ENCODE measurements at places on chromosomes 7 and 10.

- no peak for DNase-seq
These were observed 17.6 kb downstream of the PTN start for GRCh38 chr7:137325927-137326326.

DNA sequence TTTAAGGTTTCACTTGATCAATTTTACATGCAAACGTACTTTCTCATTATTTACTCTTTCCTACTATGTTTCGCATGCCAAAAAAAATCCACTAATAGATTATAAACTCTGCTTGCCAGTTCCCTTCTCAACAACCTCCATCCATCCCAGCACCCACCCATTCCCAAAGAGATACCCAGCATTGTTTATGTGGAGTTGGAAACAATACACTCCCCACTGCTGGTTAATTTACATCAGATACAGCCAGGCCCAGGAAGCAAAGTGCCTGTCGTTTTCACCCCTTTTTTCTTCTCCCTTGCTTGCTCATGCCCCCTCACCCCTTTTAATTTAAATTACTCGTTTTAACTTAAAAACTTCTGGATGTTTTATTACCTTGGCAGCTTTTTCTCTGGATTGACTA, 59.9 kb downstream of the HIBADH start:
- no peak for DNase-seq

- no peak for DNase-seq
These were observed 112.3 kb upstream of the FZD1 start for GRCh38 chr7:91151916-91152315.

DNA sequence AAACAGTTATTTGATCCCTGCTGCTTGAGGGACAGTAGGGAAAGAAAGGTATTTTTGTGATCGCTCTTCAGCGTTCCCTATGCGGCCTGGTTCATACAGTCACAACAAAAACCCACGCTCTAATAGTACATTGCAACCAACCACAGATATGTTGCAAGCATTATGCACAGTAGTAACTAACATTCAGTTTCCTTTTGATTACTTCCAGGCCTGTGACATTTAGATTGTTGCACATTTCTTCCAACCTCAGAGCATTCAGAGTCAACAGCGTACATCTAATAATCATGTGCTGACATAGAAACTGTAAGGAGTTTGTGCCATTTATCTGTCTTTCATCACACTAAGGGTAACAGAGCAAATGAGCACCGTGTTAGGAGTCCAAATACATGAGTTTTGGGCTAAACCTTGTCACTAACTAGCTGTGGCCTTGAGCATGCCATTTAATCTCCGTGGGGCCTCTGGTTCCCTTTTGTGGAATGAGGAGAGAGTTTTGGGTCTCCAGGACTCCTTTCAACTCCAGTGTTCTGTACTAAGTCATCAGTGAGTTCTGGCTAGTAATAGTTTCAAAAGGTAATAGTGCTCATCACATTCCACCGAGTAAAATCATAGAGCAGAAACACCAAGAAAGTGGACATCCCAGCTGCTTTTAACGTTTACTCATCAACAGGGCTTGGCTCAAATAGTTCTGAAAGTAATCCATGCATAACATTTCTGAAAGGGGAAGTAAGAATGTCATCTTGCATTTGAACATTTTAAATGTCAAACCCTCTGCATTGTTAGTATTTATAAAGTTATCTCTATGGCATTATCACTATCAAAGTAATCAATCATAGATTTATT, 99.0 kb upstream of the FZD1 start:
- no peak for DNase-seq

GRCh38 chr10:82319074-82319473, 444.1 kb downstream of the NRG3 start:
- no peak for DNase-seq

GRCh38 chr10:6221192-6221940, 18.6 kb downstream of the PFKFB3 start:
- DNase-seq, result no peak

- no peak for DNase-seq
These were observed 816 bp upstream of the SDK1 start for GRCh38 chr7:3300221-3300650.

- DNase-seq, result no peak
These were observed 55.3 kb downstream of the RASGEF1A start for GRCh38 chr10:43211431-43212042.

GRCh38 chr7:123715198-123715597, 33.6 kb downstream of the WASL start:
- no peak for DNase-seq

DNA sequence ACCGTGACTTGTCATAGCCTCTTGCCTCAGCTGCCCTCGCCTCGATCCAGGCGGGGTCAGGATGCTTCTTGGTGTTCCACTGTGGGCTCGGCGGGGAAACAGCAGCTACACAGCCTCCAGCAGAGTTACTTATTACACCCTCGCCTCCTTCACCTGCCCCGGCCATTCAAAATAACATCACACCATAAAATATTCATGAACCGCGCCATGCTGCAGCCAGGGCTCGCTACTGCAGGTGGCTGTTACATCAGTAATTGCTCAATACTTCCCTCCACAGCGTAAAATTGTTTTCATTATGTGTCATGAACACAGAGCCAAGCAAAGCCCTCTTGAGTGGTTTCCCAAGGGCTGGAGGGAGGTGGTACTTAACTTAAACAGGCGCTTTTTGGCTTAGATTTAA, 241.5 kb upstream of the SP8 start:
- DNase-seq, result peak; percentile 19

DNA sequence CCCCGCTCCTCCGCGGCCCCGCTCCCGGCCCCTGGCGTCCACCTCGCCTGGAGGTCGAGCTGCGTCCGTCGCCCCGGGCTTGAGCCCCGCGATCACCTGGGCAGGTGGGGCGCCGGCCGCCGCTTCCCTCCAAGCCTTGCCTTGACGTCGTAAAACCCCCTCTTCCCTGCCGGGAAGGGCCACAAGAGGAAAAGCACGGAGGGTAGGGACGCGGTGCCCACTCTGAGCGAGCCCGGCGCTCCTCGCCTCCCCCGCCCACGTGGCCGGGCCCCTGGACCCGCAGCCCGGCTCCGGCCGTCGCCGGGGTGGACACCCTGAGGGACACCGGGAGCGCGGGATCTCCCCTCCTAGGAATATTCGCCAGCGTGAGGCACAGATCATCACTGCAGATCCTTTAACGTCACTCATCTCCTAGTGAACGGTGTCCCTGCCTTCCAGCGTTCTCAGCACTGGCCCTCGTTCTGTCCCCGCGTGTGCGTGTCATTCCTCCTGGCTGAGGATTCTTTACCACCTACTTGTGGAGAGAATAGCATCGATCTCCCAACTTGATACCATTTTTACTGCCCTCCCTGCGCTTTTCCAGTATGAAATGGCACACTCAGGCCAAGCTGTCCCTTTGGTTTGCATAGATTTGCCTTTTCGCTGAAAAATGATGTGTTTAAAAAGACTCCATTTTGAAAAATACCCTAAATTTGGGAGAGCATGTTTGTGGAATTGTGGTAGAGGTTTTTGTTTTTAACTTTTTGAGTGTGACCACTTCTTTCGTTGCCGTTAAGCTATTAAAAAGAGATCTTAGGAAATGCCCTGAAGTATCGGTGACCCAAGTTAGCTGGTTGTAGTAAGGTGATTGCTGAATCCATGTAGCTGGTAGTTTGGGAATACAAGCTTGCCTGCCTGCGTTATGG, 649 bp downstream of the ACTR3B start:
- peak; percentile 32 for DNase-seq

DNA sequence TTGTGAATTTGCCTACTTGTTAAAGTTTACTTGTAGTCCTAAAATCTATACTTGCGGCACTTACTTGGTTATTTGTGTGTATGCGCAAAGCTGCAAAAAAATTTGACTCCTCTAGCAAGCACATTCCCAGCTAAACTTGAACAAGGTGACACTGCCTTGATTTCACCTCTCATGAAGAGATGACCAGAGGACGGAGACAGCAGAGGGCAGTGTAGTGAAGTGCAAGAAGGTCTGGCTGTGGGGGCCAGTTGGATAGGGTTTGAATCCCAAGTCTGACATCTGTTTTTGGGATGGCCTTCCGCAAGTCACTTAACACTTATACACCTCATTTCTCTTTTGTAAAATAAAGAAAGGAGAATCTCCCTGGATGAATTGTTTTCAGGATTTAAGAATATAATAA, 15.7 kb downstream of the SLK start:
- DNase-seq, result peak; percentile 51

DNA sequence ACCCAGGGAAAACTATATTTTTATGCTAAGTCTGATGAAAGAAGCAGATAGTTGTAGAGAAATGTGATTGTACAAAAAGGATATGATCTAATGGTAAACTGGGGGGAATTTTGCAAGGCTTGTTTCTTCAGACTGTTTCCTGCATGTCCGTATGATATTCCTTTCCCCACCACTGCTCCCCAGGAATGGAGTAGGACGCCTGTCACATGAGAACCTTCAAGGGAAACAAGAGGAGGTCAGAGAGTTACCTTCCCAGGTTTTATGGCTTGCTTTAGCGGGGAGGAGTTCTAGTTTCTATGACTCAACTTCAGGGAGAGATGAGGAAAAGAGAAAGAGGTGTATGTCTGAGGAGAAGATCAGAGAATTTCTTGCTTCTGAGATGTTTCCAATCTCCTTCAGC, 16.4 kb upstream of the ITPRID1 start:
- no peak for DNase-seq

- no peak for DNase-seq
These were observed 143.2 kb downstream of the USP6NL start for GRCh38 chr10:11468126-11468742.

GRCh38 chr10:100502926-100503494, 16.7 kb downstream of the SEC31B start:
- no peak for DNase-seq

GRCh38 chr10:12531305-12532220, 182.2 kb downstream of the CAMK1D start:
- DNase-seq, result no peak

GRCh38 chr7:30470771-30471170, 7.8 kb downstream of the NOD1 start:
- no peak for DNase-seq

- DNase-seq, result no peak
These were observed 2.4 kb upstream of the POLM start for GRCh38 chr7:44084701-44085100.

GRCh38 chr7:49333180-49333881, 409.0 kb downstream of the CDC14C start:
- no peak for DNase-seq

DNA sequence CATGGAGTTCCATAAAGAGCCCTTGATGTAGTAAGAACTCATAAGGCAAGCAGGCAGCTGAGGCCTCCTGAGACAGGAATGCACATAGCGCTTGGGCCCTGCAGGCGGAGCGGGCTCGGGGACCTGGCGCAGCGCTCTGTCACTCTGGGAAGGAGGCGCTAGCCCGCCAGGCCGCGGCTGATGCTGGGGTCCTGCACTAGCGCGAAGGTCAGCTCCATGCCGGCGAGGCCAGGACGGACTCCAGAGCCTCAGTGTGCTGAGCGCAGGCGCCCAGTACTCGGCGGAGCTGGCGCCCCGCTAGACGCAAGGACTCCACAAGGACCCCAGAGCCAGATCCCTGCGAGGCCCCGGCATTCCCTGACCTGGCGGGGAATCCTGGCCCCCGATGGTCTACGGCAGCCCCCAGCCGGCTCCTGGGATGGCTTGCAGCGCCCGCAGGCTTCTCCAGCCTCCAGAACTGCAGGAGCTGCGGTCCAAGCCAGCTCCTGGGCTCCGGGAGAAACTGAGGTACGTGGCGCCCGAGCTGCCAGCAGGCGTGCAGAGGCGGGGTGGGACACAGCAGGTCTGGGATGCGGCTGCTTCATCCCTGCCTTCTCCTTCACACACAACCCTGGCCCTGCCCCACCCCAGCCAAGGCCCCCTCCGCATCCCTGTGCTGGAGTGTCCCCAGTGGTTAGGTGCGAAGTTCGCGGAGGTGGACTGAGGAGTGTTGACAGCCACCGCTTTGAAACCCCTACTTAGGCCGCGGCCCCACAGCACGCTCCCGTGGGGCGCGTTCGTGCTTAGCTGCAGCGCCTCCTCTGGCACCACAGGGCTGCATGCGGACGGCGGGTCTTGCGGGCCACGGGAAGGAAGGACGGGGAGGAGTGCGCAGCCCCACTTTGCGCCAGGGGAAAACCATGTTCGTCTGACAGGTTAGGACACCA, 761.5 kb upstream of the POM121L12 start:
- DNase-seq, result no peak

DNA sequence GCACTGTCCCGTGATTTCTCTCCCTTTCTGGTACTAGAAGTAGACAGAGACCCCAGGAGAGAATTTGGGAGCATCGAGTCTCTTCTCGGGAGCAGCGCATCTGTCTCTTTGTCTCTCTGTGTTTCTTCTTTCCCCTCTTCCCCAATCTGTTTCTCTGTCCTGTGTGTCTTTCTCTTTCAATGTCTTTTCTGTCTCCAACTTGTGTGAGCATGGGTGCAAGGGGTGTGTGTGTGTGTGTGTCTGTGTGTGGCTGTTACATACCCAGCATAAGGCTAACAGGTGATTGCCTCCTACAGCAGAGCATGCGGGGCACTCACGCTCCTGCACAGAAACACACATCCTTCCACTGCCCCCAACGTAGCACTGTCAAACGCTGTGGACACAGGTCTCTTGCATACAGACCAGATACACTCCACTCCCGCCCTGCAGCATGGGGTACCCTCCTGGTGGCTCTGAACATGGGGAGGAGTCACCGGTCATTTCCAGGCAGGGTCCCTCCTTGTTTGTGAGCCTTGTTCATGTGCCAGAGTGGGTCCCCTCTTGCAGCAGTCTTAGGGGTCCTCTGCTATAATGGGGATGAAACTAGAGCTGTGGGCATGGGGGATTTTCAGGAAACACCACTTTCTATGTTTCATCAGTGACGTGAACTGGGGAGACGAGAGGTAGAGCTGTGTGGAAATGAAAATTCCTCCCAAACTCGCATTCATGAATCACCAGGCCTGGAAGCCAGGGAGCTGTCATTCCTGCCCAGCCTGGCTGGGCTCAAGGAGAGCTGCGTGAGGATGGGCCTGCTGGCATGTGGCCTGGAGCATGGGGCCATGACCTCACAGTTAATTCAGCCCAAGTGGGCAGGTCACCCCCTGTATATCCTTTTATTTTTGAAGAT, 980 bp downstream of the ADAMTS14 start:
- no peak for DNase-seq

DNA sequence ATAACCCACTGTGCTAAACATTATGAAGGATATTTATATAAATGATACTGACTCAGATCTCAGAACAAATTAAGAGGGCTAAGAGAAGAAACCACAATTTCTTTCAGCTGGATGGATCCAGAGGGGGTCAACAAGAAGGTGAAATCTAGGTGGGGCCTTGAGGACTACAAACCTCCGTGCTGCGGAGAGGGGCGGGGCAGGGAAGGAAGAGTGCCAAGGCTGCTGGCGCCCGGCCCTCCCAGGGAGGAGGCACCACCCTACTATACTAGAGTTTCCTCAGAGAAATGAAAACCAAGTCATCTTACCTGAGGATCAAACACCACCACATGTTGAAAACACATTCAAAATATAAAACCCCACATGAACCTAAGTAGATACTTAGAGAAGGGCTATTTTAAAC, 29.3 kb upstream of the CRYGN start:
- DNase-seq, result no peak

GRCh38 chr7:7992506-7992905, 23.9 kb downstream of the GLCCI1 start:
- DNase-seq, result no peak

- DNase-seq, result no peak
These were observed 28.0 kb downstream of the TMEM120A start for GRCh38 chr7:75966190-75966961.
